CD4-positive, alpha-beta T cell treated with Interleukin-12 subunit alpha and Interleukin-12 subunit beta, for 1 hour (primary cell): ENCODE measurements at places on chromosomes 7 and 10.
A peak's percentile ranks its signal among the peaks of the same experiment; 100 is the strongest.

DNA sequence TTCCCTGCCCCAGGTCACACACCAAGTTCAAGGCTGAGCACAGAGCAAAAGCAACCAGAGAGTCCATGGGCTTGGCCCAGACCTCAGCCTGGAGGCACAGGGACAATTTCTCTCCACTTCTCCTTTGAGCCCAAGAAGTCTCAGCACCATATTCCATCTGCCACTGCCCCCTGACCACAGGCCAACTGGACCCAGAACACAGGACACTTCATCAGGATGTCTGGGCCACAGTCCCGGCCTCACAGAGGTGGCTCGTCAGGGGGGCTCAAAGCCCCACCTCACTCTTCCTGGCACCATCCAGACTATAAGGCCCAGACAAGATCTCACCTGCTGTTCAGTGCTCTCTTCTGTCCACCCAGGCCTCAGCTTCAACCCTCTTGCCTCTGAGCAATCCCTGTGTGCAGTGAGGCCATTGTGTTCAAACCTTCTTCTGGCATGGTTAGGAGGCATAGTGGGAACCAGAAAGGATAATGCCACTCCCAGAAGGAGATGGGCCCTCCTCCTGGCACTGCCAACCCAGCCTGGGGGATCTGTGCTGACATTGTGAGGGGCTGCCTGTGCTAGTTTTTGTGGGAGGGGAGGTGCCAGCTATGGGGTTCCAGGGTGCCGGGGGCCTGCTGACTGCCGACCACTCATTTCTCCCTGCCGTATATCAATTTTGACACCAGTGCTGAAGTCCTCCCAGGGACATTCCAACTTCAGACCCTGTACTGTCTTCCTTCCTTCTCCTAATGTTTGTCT, 49.7 kb upstream of the ANTXRL start:
- no peak for DNase-seq

DNA sequence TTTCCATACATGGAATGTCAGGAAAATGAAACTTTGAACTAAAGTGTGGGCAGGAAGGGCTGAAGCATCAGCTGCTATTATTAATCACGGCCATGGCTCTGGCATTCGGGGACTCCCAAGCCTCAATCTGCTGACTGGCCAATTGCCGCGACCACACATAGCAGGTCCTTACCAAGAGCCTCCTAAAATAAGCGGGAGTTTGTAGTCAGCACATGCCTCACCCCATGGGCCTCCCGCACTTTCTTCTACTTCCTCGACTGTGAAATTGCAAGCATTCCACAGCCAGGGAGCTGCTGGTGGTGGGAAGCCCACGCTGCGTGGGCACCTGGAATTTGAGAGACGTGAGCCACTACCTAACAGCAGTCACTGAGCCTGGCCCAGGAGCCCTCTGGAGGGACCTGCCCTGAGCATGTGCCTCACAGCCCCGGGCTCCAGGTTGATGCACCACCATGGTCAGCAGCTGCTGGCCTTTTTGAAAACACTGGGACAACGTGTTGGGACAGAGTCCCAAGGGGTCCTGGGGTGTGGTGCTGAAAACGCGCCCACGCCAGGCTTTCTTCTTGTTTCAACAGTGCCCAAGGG, 211.4 kb downstream of the TNS3 start:
- DNase-seq, result no peak

GRCh38 chr7:39417642-39418041, 148.6 kb upstream of the YAE1 start:
- no peak for DNase-seq

GRCh38 chr10:42783181-42783549, 570 bp downstream of the BMS1 start:
- DNase-seq, result peak; percentile 18

DNA sequence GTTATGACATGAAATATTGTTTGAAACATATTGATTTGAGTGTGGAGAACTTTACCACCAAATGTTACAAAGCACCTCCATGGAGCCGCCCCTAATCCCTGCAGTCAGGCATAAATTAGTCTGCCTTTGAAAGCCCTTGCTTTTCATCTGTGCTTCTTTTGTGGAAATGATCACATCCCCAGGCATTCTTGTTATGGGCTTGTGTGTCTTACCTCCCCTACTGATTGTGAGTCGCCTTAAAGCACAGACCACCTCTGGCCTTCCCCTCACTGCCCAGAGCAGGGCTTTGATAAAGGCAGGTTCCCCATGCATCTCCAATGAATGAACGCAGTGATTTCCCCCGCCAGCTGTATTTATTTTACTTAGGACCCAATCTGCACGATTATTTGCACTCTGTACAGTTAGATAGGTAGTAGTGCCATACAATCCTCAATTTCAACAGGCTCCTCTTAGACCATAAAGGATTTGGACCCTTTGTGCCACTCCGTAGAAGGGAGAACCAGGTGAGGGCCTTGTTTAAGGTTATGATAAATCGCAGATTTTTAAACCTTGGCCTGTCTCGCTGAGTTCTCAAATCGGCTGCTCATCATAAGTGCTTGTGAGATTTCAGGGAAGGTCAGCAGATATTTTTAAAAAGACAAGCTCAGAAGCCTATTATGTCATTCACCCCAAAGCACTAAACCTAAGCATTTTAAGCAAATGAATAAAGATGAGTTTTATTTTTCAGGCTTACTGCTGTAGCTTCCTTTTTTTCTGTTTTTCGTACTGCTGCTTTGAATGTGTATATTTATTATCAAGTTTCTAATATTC, 107.8 kb downstream of the CUBN start:
- DNase-seq, result no peak
